Stimulated activated CD4-positive, alpha-beta T cell treated with anti-CD3 and anti-CD28 coated beads, Interleukin-1b, Interleukin-23, amount 100 ng/mL, for 24 hours (primary cell): ENCODE measurements at places on chromosomes 6 and 20.

GRCh38 chr20:3250091-3250504 is 11.1 kb upstream of the SLC4A11 start:
- DNase-seq = no peak

- no peak for DNase-seq
Observed at GRCh38 chr6:122758927-122759334, 20.6 kb upstream of the FABP7 start.

DNA sequence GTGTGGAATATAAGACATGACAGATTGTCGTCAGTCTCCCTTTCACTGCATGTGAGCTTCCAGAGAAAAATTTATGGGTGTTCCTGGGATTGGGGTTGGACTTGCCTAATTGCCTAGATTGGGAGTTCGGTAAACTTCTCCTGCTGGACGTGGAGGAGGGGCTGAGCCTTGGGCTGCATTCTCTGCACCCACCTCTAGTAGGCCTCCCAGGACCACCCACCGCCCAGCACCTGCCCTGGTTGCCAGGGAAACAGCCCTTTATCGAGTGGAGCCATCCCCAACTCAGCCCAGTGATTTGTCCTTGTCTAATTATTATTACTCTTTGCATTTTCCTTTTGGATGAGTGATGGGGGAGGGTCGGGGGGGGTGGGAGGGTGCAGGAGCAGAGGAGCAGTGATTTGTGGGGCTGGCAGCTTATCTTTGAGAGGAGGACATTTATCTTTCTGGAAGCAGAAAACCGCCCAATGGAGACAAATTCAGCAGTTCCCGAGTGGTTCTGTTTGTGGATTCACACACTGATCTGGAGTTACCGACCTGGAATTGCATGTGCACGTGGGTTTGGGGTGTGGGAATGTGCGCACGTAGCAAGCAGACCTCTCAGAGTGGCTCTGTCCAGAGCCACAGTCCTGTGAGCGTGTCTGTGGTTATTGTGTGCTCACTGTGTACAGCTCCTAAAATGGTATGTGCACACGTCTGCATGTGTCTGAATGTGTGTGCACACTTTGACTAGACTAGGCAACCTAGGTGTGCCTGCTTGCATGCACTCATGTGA is 104.5 kb downstream of the DHX35 start:
- DNase-seq = no peak

- DNase-seq = no peak
Observed at GRCh38 chr20:22689266-22689665, 104.9 kb upstream of the FOXA2 start.

GRCh38 chr6:131861381-131861780 is 53.6 kb downstream of the ENPP1 start:
- no peak for DNase-seq

GRCh38 chr6:157713451-157714152 is 109.4 kb upstream of the SNX9 start:
- no peak for DNase-seq

DNA sequence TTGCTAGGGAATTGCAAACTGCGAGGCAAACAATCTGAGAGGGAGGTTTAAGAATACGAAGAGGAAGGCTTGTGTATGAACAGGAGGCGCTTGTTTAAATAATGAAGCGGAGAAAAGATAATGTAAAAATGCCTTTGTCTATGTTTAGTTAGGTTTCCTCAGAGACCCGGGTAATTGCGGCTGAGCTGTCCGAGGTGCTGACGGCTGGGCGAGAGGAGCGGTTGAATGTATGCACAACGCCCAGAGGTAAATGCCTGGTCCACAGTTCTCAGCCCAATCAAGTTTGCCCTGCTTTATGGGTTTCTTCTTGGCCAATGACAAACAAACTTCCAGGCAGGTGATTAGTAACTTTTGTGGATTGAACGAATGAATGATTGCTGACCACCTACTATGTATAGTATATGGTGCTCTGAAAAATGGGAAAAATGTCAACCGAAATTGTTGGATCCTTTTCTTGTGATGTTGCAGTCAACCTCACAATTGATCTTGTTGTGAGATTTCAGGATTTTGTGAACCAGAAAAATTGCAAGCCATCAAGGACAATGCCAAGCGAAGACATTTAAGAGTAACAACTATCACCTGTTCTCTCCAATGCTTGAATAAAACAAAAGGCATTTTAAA is 38.3 kb upstream of the SLC32A1 start:
- DNase-seq = no peak

DNA sequence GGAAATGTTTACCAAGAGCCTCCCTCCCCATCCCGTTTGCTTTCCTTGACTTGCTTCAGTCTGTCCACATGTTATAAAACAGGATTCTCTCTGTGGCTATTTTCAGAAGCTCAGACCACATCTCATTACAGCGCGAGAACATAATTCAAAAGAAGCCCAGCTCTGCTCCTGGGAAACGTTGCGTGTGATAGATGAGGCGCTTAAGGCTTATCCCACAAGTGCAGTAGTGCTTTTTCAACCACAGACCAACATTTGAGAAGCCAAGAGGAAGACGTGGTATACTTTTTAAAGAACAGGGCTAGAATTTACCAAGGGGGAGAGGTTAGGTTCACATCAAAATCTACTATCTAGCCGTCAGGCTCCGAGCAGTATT is 239.5 kb downstream of the SLC24A3 start:
- no peak for DNase-seq
